HFFc6 (cell line): ENCODE measurements at places on chromosomes 11 and 22.
A peak's percentile ranks its signal among the peaks of the same experiment; 100 is the strongest.

GRCh38 chr11:63567044-63567840, 4.1 kb upstream of the PLAAT2 start:
- peak; percentile 83 for DNase-seq

DNA sequence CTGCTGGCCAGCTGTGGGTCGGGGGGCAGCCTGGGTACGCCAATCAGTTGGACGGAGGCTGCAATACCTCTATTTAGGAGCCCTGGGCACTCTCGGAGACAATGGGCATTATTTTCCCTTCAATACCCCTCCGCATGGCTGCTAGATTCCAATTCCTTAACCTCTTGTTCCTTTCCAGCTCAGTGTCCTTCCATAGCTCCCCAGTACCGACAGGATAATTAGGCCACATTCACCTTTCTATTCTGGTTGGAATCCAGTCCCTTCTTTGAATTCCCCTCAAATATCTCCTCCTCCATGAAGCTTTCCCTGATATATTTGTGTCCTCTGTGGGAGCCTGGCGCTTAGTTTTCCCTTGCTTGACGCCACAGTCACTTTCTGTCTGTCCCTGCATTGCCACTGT, 4.2 kb upstream of the BIK start:
- no peak for DNase-seq

DNA sequence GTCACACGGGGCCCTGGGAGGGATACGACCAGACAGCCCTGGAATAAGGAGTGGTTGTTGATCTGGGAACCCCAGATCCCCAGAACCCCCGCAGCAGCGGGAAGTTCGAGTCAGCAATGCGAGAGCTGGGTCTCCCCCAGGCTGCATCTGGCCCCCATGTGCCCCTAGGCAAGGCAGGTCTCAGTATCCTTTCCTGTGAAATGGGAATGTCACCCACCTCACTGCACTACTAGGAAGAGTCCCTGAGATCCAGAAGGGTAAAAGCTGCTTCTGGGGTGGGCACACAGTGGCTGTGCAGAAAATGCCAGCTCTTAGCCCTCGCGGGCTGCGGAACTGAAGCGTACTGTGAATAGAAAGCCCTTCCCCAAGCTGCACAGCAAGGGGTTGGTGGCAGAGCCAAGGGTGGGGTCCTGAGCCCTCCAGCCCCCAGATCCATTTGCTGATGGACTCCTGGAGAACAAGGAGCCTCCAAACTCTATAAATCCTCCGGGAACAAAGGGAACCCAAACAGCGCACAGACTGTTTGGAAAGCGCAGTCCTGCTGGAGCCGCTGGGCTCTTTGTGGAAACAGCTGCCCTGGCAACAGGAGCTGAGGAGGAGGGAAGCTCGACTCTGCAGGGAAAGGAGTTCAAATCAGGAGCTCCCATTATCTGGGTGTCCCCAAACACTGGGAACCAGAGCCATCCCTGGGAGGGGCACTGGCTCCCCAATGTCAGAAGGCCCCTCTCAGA, 68.2 kb upstream of the SHISAL1 start:
- no peak for DNase-seq

DNA sequence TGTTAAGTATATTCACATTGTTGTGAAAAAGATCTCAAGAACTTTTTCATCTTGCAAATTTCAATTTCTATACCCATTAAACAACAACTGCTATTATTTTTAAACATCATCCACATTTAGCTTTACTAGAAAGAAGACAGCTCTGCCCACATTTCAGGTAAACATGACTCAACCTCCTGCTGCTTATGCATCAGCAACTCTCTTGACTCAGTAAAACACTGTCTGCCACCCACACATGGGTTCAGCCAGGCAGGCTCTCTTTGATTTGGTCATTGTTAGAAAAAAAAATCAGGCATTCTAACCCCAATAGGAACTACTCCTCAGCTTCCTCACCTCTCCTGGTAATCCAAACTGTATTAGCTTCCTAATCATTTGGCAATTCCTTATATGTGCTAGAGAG, 5.1 kb upstream of the ENDOD1 start:
- no peak for DNase-seq

DNA sequence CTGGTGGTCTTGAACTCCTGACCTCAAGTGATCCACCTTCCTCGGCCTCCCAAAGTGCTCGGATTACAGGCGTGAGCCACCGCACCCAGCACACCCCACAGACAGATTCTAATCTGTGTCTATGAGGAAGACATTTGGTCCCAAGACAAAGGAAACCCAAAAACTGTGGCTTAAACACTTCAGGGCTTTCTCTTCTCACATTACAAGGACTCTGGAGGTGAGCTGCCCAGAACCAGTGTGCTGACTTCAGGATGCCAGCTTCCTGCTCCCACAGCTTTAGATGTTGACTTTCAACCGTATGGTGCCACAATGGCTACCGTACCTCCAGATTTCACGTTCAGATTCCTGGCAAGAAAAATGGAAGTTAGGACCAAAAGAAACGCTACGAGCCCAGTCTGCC, 32.2 kb upstream of the SYT7 start:
- no peak for DNase-seq

- DNase-seq = no peak
Observed at GRCh38 chr11:90594658-90595057, 371.8 kb upstream of the CHORDC1 start.

DNA sequence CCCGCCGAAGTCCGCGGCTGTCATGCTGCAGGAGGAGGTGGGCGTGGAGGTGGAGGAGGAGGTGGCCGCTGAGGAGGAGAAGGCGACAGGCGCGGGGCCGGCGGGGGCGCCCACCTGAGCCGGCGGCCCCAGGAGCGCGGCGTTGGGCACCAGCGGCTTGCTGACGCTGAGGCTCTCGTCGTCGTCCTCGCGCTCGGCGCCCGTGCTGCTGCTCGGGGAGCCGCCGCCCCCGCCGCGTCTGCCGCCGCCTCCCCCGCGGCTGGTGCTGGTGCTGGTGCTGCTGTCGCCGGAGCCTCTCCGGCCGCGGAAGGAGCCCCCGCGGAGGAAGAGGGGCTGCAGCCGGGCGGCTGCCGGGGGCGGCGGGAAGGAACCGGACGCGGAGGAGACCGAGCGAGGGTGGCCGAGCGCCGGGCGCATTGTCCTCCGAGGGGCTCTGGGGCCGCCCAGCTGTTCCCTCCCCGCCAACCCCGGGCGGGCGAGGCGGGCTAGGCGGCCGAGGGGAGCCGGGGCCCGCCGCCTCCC, 388 bp downstream of the TMEM121B start:
- DNase-seq = no peak

- DNase-seq = no peak
Observed at GRCh38 chr11:62644220-62644619, 2.2 kb downstream of the GANAB start.

DNA sequence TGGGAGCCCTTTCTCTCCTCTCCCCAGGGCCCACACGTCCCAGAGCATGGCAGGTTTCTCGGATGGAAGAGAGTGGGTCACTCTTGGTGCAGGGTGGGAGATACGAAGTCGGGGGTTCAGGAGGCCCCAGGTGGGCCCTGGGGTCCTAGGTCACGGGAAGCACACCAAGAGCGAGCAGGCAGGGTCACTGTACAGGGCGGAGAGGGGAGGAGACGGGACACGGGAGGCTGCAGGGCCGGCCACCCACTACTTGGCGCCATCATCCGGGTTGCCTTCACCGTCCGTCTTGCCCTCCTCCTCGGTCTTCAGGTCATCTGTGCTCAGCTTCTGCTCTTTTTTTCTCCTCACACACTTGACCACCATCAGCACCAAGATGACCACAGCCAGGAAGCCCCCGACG, 9.8 kb downstream of the SCN2B start:
- no peak for DNase-seq

DNA sequence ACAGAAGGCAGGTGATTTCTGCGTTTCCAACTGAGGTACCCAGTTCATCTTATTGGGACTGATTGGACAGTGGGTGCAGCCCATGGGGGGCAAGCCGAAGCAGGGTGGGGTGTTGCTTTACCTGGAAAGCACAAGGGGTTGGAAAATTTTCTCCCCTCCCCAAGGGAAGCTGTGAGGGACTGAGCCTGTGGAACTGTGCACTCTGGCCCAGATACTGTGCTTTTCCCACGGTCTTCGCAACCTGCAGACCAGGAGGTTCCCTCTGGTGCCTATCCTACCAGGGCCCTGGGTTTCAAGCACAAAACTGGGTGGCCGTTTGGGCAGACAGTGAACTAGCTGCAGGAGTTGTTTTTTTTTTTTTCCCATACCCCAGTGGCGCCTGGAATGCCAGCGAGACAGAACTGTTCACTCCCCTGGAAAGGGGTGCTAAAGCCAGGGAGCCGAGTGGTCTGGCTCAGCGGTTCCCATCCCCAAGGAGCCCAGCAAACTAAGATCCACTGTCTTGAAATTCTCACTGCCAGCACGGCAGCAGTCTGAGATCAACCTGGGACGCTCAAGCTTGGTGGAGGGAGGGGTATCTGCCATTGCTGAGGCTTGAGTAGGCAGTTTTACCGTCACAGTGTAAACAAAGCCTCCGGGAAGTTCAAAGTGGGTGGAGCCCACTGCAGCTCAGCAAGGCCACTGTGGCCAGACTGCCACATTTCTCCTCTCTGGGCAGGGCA, 97.2 kb downstream of the JRKL start:
- DNase-seq = no peak

DNA sequence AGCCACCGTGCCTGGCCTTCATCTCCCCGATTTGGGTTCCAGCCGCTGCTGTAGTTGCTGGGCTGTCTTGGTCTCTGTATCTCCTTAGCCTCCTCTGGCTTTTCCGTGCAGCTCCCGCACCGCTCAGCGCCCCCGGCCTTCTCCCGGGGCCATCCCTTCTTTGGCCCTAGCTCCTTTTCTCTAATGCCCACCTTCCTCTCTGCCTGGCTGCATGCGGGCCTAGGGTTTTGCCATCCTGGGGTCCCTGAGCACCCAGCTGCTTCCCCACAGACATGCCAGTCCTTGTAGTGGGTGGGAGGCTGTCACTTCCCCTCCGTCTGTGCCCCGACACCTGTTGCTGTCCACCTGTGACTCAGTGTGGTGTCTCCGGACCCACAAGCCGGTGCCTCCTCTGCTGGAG, 36.4 kb downstream of the KCNJ4 start:
- DNase-seq = no peak

DNA sequence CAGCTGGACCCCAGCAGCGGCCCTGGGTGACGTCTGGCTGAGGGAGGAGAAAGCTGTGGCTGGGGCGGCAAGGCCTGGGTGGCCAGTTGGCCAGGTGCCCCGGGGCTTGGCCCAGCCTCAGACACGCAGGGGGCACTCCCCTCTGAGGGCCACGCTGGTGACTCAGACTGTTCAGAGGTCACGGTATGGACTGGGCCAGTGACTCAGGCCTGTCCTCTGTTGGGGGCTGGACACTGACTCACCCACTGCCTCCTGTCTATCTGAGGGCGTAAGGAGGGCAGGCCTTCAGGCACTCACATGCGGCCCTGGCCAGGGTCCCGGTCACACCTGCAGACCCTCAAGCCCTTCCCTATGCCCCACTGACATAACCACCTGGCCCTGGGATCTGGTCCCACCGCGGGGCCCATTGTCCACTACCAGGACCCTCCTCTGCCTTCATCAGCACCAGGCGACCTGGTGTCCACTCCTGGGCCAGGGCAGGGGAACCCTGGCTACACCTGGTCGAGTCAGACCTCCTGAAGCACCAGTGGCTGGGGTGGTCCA, 3.7 kb upstream of the MUC5AC start:
- DNase-seq = peak; percentile 96

- no peak for DNase-seq
Observed at GRCh38 chr11:79040348-79040747, 400.5 kb downstream of the TENM4 start.

- no peak for DNase-seq
Observed at GRCh38 chr22:46149512-46150033, 753 bp upstream of the PPARA start.

DNA sequence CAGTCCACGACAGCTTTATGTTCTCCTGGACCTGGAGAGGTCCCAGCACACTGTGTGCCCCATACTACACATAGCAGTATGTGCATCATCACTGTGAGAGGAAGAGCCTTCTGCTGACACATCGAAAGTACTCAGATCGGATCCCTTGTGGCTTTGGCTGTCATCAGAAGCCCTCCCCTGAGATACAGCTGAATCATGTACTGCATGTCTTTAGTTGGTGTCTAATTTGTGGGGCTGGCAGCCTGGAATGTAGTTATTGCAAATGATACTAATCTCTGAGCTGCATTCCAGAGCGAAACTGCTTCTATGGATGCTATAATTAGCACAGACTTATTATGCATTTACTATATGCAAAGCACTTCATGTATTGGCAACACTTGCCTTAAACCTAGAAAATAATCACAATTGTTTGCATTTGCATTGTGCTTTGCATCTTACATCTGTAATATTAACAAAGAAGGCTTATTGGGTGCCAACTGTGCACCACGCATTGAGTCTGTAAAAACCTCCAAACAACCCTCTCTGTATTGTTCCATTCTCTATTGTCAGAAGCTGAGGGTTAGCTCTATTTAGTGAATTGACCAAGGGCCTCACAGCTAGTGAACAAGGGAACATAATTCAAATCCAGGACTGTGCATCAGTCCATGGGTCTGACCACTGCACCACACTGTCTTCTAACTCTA, 89.2 kb upstream of the CRTAM start:
- DNase-seq = peak; percentile 95

- peak; percentile 50 for DNase-seq
Observed at GRCh38 chr11:75706260-75706729, 11.3 kb upstream of the MOGAT2 start.

DNA sequence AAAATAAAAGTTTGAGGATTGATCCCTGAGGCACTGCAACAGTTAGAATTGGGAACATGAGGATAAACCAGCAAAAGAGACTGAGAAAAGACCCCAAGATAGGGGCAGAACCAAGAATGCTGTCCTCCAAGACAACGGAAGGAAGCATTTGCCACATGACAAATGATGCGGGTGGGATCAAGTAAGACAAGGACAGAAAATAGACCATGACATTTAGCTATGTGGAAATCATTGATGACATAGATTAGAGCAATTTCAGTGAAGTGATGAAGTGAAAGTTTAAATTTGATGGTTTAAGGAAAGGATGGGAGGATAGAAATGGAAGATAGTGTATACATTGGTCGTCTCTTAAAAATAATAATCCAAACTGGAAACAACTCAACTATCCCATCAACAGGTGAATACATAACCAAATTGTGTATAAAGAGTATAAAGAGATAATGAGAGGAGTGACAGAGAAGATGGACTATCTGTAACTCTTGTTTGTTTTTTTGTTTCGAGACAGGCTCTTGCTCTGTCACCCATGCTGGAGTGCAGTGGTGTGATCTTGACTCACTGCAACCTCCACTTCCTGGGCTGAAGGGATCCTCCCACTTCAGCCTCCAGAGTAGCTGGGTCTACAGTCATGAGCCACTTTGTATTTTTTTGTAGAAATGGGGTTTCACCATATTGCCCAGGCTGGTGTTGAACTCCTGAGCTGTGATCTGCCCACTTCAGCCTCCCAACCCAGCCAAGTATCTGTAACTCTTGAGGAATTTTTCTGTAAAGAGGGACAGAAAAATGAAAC, 48.7 kb upstream of the FDX1 start:
- no peak for DNase-seq
